ENCODE measurements at places on chromosomes 6 and 20.
A peak's percentile ranks its signal among the peaks of the same experiment; 100 is the strongest.

GRCh38 chr6:154731296-154732218 is 1.7 kb upstream of the SCAF8 start:
- DNase-seq: no peak
- no peaks in the 10 kb centered on the region for H3K4me1 ChIP-seq
- H3K36me3 ChIP-seq: no peaks in the 10 kb centered on the region

GRCh38 chr20:37798312-37798711 is 104.5 kb downstream of the CTNNBL1 start:
- peaks cover 25% of the 10 kb centered on the region for H3K36me3 ChIP-seq
- H3K27ac ChIP-seq: no peak overlapping the region
- no peaks in the 10 kb centered on the region for H3K27me3 ChIP-seq
- DNase-seq: no peak
- H3K4me3 ChIP-seq: no peak overlapping the region

- no peaks in the 10 kb centered on the region for H3K4me1 ChIP-seq
- no peak overlapping the region for H3K4me3 ChIP-seq
- H3K36me3 ChIP-seq: peaks cover 57% of the 10 kb centered on the region
- peak; percentile 40 for DNase-seq
Observed at GRCh38 chr6:36610956-36611336, 16.8 kb downstream of the SRSF3 start.

DNA sequence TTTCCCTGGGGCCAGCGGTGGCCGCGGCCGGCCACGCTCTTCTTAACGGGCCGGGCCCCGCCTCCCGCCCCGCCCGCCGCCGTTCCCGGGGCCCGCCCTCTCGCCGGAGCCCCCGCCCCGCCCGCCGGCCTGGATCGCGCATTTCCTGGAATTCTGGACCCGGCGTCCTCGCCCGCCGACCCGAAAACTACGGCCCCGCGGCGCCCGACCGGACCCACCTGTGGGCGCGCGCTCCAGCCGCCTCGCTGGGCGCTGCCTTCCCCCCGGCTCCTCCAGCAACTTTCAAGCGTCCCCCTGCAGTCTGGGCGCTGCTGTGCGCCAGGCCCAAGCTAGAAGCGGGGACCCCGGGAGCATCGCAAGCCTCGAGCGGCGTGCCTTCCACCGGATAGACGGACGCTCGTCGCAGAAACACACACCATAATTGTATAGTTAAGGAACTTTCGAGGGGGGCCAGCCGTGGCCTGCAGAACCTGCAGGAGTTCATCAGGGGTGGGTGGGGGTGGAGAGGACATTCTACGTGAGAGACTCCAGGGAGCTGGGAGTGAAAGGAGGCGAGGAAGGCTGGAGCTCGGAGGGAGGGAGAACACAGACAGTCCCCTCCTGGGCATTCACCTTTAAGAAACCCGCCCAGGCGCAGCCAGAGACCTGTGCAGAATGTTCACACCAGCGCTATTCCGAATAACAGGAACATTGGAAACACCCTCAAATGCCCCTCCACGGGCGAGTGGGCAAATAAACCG is at the start of gene ADA:
ADA (minus strand) TSS at position 16 of the 740 bp plus-strand sequence. CDS start 92 bp downstream, outside the sequence.
- peak within 1 kb of the TSS; percentile 95 for H3K4me3 ChIP-seq
- H3K27ac ChIP-seq: peak within 1 kb of the TSS; percentile 70
- DNase-seq: peak; percentile 80
- H3K27me3 ChIP-seq: no peaks in the 10 kb centered on the region
- H3K36me3 ChIP-seq: no peaks in the 10 kb centered on the region
